ENCODE measurements at places on chromosomes 5 and 9.

GRCh38 chr5:179913461-179913860 is 5.8 kb upstream of the TBC1D9B start:
- no peak for DNase-seq

- DNase-seq, result no peak
Measured at GRCh38 chr9:71706176-71706575, 62.1 kb downstream of the CEMIP2 start.

DNA sequence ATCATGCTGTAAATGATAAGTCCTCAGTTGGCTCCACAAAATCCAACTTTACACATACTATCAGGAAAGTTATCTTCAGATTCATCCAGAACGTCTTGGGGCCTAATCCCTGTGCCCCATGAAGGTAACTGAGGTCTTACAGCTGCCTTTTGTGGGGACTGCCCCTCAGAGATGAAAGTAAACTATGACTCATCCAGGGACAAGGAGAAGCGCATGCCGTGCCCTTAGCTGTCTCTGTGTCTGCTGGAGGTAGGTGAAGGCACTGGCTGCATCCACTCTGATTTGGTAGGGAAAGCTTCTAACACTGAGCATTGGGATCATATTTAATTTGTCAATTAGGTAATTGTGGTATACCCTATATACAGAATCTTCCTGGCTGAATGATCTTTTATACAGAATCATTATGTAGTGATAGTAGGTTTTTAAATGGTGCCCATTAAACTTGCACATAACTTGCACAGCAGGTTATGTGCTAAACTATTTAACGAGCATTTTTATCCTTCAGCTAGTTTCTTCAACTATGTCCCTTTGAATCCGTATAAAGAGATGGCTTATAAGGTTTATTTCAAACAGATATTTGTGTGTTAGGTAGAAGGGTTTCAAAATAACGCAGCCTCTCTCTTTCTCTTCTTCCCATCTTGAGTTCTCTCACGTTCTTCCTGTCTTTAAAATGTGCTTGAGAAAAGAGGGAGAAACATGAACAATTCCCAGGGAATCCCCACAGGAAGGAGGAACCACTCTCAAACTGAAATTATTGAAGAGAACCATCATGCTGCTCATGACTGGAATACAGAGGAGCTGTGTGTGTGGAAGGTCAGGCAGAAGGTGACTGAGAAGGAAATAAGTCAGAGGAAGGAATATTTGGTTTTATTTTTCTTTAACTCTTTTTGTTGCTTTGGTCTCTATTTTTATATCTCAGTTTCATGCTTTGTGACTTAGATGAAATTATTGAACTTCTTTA is 250.9 kb downstream of the CD180 start:
- DNase-seq, result no peak

- no peak for DNase-seq
Measured at GRCh38 chr5:79837761-79838551, 148.3 kb downstream of the CMYA5 start.

DNA sequence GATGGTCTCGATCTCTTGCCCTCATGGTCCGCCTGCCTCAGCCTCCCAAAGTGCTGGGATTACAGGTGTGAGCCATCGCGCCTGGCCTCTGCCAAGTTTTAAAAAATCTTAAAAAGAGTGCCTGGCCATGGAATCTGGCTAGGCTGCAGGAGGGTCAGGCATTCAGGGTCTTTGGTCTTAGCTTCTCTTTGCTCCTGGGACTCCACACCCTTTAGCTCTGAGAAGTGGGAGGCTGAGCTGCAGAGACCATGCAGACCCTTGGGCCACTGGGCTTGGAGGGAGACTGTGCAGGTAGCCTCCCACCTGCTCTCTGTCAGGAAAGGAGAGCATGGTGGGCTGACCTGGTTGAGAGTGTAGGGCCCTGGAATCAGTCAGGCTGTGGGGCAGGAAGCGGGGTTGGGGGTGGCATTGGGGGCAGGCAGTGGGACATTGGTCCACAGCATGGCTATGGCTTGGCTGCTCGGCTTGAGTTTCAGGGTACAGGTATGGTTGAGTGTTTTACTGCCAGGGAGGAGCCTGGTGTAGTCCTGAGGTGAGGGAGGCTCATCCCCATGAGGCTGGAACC is 20.8 kb downstream of the PHF2 start:
- no peak for DNase-seq

GRCh38 chr9:91417602-91418214 is 5.9 kb downstream of the NFIL3 start:
- no peak for DNase-seq

- no peak for DNase-seq
Measured at GRCh38 chr9:132531195-132531594, 51.2 kb upstream of the BARHL1 start.

- DNase-seq, result no peak
Measured at GRCh38 chr9:70013598-70014196, 30.0 kb upstream of the MAMDC2 start.

DNA sequence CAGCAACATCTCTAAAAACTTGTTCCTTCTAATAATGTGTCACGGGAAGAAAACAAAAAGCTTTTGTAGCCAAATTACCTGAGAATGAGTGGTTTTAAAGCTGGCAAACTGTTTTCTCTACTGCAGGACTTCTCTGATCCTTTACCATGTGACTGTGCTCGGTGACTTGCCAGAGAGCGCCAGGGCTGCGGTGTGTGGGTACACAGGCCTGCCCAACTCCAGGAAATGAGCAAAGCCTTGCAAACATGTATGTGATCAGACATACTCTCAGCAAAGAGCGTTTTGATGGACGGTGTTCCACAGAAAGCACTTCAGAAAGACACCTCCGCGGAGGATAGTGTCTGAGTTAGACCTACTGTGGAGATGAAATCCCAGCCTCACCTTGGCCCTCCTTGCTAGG is 157.3 kb downstream of the SPOCK1 start:
- no peak for DNase-seq

DNA sequence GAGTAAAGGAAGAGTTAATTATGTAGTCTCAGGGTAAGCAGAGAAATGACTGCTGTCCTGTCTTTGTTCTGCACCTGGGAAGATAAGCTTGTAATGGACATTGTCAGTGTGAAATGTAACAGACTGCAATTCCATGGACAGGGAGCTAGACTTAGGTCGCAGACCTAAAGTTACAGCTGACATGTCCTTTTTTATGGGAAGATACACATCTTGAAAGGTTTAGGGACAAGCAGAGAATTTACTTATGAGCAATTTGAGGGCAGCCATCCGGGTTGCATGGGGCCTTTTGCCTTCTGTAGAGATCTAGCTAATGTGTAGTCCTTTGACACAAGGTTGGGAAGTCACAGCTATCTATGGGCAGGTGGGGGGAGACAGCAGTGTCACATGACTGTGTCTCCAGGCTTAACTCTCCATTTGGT is 85.7 kb downstream of the SERINC5 start:
- DNase-seq, result no peak

DNA sequence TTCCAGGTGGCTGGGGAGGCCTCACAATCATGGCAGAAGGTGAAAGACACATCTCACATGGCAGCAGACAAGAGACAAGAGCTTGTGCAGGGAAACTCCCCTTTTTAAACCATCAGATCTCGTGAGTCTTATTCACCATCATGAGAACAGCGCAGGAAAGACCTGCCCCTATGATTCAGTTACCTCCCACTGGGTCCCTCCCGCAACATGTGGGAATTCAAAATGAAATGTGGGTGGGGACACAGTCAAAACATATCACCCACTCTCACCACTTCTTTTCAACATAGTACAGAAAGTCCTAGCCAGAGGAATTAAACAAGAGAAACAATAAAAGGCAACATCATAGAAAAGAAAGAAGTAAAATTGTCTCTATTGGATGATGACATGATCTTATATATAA is 223.4 kb upstream of the SLC24A2 start:
- no peak for DNase-seq

DNA sequence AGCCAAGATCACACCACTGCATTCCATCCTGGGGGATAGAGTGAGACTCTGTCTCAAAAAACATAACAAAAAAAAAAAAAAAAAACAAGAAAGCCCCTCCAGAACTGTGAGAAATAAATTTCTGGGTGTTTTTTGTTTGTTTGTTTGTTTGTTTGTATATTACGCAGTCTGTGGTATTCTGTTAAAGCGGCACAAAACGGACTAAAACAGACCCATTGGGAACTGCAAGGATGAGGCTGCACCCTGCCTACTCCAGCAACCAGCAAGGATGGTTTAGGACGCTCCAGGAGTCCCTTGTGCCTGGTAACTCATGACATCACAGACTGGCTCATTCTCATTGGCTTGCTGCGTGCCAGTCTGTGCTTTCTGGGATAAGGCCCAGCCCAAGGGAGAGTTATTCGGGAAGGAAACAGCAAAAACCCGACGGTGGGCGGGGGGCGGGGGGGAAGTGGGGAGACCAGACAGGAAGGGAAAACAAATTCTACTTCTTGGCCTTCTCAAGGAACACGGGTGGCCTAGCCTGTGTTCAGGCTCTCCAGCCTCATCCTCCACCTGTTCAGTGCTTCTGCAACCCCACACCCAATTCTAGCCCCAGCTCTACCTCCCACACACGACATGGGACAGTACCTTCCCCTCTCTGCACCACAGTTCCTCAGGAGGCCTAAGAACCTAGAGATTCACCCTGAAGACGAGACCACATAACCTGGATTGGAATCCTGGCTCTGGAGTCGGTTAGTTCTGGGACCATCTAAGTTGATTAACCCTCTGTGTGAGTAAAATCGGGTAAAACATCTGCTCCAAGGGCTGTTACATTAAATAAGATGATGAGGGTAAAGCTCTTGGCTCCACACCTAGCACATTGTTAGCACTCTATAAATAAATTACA is 2.8 kb downstream of the CD74 start:
- DNase-seq, result peak; percentile 13

DNA sequence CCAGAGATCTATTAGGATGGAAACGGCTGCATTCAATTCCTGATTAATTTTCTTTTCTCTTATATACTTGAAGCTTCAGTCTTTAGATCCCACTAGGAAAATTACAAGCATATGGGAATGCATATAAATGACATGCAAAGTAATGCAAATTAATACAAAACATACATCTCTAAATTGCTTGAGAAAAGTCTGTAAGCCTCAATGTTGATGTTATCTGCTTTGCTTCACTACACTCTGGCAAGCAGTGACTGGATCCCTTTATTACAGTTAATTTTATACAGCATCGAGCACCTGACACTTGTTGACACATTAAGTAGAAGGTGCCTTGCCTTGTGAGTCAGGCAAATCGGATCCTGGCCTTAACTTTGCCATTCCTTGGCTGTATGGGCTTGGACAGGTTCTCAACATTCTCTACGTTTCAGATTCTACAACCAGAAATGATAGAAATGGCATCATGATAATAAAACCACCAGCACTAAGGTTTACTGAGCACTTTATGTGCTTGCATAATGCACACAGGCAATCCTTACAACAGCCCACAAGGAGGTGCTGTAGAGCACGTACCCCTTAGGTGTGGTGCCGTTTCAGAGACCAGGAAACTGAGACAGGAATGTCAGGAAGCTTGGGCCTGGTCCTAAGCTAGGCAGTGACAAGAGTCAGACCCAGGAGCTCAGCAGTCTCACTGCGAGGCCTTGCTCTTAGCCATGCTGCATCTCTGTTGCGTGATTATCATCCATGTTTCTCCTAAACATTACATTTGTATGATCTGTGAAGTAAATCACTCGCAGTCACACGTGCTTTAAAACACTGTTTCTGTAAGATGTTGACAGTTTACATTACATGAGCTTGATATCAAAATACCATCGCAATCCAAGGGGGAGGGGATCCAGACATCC is 2.7 kb downstream of the GCNT4 start:
- peak; percentile 43 for DNase-seq

GRCh38 chr5:97225222-97225621 is 42.2 kb upstream of the RIOK2 start:
- DNase-seq, result no peak

DNA sequence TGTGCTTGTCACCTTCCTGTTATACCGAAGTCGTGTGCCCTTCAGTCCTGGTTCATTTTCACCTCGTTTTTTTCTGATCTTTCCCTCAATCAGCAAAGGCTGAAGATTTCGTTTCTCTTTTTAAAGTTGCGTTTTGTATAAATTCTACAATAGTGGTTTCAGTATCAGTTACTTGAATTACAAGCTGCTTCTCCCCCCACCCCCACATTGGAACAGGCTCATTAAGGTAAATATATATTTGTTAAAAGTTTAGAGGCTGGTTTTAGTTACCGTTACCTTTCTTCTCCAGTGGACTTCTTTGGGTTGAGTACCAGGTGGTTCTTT is 881 bp downstream of the SUB1 start:
- DNase-seq, result no peak

DNA sequence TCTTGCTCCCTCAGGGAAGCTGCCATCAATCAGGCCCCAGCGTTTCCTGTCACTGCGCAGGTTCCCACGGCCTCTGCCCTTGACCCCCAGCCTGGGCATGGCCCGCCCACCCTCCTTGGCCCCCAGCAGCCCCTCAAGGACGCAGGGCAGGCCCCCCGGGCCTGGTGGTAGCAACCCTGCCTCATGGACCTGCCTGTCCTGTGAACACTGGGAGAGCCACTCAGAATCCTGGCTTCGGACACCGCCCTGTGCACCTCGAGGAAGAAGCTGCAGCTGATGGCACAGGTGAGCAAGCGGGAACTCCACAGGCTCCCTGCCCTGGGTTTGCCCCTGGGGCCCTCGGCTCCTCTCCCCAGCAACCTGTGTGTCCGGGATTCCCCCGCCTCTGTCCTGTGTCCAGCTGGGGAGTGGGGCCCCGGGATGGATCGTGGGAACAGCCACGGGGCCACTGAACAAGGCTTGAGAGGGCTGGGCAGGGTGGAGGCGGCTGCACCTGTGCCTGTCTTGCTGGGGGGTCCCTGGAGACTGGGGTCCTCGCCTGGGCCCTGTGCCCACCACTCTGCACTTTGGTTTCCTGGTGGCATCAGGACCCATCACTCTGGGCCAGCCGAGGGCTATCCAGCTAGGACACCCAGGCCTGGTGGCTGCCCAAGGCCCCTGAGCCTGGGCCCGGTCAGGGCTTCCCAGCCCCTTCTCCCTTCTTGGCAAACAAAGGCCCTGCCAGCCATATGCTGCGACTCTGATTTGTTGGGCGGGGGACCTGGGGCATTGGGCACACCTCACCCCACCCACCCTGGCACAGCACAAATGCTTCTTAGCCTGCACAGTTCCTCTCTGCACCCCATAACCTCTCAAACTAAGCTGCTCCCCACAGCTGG is 33.5 kb upstream of the EGFL7 start:
- no peak for DNase-seq

GRCh38 chr9:33011831-33012230 is 10.4 kb upstream of the APTX start:
- no peak for DNase-seq

DNA sequence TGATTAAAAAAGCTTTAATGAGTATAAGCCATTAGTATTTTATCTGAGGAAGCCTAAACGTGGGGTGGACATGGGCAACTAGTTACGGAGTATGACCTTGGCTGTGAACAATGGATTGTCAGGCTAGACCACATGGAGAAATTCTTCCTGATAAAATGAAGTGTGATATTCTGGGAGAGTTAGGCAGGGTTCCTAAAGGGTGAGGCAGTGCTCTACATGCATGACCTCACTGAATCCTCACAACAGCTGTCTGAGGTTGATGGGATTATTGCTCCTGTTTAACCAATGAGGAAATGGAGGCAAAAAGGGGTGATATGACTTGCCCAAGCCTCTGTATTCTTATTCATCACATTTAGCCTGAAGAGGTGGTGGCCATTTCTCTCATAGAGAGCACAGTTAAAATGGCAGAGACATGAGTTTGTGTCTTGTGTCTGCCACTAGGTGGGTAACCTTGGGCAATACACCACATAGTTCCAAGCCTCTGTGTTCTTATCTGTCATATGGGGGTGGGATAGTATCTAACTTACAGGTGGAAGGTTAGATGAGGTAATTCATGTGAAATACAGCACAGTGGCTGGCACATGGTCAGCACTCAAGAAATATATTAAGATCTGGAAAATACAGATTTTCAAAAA is 96.1 kb upstream of the NR3C1 start:
- DNase-seq, result no peak

All from effector memory CD4-positive, alpha-beta T cell (primary cell).